CD8-positive, alpha-beta T cell (primary cell): ENCODE measurements at places on chromosomes 11 and 22.

DNA sequence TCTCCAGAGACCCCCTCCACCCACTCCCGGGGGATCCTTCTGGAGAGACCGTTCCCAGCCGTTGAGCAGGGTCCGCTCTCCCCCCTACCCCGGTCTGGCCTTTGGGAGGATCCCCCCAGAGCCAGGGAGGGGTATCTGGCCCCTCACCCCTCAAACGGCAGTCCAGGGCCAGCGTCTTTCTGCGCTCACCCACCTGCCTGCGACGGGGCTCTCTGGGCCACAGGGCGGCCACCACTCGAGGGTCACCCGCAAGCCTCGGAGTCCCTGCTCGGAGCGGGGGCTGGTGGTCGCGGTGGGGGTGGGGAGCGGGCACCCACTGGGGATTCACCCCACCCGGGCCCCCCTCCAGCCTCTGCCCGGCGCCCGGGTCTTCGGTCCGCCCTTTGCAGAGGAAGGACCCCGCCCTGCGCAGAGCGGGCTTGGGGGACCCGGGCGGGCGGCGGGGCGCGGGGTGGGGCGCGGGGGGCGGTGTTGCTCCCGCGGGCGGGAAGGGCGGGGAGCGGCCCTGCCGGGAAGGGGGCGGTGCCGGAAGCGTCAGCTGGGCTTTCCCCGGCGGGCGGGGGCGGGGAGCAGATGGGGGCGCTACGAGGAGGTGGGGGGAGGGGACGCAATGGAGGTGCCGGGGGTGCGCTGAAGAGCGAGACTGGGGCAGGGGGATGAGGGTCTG is 16.6 kb downstream of the CRELD2 start:
- DNase-seq: peak; percentile 85

- peak; percentile 56 for DNase-seq
Measured at GRCh38 chr22:22877523-22878210, 9.9 kb upstream of the IGLL5 start.

- DNase-seq: no peak
Measured at GRCh38 chr11:19646921-19647320, 65.7 kb upstream of the NAV2 start.

GRCh38 chr11:17599460-17599925 is 52.4 kb downstream of the OTOG start:
- no peak for DNase-seq
